ENCODE measurements at places on chromosomes 5 and 9.
A peak's percentile ranks its signal among the peaks of the same experiment; 100 is the strongest.

DNA sequence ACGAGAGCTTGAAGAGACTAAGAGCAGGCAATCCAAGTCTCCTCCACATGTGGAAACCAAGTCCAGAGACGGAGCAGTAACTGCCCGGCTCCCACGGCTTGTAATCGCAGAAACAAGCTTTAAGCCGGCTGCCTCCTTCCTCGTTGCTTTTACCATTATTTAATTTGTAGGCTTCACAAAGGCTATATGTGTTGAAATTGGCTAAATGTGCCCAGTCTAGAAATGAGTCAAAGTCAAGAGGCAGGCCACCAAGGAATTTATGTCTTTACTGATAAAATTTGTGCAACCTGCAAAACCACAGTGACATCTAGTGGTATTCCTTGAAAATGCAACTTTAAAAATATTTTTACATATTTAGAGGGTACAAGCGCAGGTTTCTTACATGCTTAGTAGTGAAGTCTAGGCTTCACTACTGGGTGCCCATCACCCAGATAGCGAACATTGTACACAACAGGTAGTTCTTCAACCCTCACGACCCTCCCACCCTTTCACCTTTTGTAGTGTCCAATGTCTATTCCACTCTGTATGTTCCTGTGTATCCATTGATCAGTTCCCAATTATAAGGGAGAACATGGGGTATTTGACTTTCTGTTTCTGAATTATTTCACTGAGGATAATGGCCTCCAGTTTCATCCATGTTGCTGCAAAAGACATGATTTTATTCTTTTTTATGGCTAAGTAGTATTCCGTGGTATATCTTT lies 33.5 kb upstream of the EBF1 start:
- DNase-seq = no peak

- DNase-seq = peak; percentile 68
Observed at GRCh38 chr9:13568841-13569601, 289.5 kb upstream of the MPDZ start.

DNA sequence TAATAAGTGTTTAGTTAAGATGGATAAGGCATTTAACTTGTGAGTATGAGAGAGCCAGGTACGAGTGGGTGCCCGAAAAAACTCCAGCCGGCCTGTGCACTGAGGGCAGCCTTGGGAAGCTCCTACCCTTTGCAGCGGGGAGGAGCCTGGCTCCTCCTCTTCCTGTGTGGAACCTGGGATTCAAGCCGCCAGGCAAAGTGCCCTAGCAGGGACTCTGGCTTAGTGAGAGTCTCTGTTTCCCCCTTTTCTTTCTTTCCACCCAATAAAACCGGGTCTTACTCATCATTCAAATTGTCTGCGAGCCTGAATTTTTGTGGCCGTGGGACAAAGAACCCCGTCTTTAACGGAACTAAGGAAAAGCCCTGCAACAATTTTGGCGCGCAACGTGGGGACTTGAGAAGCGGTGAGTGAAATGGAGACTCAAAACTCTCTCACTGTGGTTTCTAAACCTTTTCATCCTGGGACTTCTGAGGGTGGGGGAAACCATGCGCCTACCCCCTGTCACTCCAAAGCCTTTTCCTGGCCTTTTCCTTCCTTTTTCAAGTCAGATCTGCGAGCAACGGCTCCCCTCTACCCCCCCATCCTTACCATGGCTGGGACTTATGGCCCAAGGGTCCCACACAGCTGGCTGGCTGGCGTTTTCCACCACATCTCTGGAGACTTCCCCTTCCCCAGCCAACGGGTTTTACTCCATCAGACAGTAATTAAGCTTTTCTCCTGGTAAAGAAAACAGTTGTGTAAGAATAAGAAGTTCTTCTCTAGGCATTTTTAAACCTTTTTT lies 535.7 kb upstream of the ACO1 start:
- no peak for DNase-seq

DNA sequence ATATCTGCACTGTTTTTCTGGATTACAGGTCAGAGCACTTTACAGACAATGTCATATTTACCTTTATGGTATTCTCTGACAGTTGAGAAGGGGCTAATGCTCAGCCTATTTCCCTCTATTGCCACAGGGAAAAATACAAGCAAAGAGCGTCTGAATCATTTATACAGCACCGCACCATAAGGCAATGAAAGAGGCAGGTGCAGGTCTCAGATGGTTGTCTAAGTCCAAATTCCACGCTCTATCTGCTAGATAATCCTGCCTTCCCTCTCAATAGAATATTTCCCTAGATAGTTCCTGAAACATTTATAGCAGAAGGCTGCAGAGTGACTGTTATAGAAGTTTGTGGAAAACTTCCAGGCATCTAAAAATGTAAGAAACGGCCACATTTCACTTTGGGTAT lies 446.1 kb upstream of the CDH6 start:
- no peak for DNase-seq

GRCh38 chr5:168489059-168489458 lies 2.8 kb downstream of the RARS1 start:
- no peak for DNase-seq

DNA sequence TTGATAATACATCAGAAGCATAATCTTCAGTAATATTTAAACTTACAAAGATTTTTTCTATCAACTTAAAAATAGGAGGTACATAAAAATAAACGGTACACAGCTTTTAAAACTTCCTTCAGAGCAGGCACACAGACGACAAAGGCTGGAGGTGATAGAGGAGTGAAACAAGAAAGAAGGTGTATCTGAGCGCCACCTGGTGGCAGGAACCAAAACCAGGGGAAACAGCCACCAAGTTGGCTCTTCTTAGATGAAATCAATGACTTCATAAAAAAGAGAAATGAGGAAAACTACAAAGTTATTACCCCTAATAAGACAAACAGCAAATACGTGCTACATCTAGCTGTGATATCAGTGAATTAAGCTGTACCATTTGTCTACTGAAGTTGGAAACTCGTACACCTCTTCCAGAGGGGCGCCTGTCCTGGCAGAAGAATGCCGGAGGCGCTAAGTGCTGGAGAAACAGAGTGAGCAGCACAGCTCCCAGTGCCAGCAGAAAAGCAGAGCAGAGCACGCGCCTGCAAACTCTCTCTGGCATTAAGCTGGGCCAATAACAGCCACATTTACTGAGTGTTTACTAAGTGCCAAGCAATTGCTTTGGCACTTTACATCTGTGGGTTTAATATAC lies 85.9 kb downstream of the SETX start:
- no peak for DNase-seq

DNA sequence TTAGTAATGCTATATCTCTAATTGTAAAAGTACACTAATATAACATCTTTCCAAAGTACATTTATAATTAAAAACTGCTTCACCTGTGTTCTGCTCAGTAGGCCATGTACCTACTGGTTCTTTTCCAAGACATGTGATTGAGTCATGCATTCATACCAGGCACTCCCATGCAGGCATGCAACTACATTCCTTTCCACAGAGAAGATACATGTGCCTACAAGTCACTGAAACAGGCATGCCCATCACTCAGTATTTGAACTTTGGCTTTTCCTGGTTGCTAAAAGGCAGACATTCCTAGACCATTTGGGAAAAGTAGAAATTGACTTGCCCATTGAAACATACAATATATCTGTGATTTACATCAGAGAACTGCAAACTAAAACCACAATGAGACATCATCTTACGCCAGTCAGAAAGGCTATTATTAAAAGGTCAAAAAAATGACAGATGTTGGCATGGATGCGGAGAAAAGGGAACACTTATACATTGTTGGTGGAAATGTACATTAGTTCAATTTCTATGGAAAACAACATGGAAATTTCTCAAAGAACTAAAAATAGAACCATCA lies 148.3 kb upstream of the MOCS2 start:
- DNase-seq = no peak

- DNase-seq = no peak
Observed at GRCh38 chr5:9466697-9467096, 79.2 kb downstream of the SEMA5A start.

GRCh38 chr9:97390791-97391406 lies 21.0 kb upstream of the TDRD7 start:
- DNase-seq = no peak

GRCh38 chr5:102924963-102925362 lies 169.9 kb downstream of the PAM start:
- DNase-seq = no peak

- no peak for DNase-seq
Observed at GRCh38 chr9:95556521-95556920, 39.8 kb upstream of the PTCH1 start.

DNA sequence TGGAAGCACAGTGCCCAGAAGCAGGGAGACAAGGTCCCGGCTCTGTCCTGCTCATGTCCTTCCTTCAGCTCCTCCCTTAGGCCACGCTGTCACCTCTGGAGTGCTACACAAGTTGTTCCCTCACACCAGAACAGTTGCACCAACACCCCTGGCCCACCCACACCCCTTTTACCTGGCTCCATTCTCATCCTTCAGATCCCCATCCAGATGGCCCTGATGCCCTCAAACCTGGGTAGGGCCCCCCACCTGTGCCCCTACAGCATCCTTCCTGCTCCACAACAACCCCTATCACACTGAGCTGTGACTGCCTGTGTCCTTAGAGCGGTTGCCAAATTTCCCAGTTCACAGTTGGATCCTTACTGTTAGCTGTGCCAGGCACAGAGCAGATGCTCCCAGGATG lies 29.2 kb downstream of the ANKS6 start:
- no peak for DNase-seq

- DNase-seq = no peak
Observed at GRCh38 chr9:8486095-8486494, 686.5 kb upstream of the DMAC1 start.

DNA sequence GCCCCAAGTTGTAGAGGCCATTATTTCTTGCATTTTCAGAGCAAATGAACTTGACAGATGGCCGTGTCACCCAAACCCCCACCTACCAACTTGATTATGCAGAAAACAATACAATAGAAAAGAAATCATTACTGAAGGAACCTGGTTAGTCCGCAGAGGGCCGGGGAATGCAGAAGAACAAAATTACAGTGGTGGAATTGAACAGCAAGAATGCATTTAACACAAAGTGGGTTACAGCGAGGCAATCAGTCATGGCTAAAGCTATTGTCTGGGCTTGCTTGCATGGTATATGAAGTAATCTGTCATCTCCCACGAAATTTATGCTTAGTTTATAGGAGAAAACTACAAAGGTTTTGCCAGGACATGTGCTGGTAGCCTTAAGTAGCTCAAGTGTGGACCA lies 238.3 kb upstream of the IRX1 start:
- DNase-seq = peak; percentile 9

GRCh38 chr5:99243111-99243510 lies 314.3 kb upstream of the CHD1 start:
- DNase-seq = no peak

DNA sequence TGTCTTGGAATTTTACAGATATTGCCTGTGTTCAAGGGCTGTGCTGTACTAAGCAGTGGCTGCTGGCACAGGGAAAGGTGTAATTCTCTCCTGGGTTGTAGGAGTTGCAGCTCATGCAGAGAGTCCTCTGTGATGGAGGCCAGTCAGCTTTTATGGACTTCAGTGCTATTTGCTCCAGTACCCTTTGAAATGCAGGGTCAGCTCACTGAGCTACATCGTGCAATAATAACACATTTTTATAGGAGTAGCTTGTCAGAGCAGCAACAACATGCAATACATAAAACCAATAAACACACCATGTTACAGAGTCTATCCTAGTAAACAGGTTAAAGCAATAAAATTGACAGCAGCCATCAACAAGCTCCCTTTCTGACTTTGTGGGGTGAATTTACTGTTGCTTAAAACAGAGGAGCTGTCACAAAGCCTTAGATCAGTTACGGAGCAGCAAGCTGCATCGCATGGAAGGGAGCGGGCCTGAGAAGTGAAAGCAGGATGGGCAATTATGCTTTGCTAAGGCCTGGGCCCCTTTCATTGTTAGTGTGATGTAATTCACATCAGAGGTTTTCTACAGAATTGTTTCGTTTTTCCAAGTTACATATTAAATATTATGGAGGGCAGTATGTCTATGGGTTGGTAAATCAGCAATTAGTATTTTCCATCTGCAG lies 16.8 kb downstream of the CD180 start:
- DNase-seq = no peak

DNA sequence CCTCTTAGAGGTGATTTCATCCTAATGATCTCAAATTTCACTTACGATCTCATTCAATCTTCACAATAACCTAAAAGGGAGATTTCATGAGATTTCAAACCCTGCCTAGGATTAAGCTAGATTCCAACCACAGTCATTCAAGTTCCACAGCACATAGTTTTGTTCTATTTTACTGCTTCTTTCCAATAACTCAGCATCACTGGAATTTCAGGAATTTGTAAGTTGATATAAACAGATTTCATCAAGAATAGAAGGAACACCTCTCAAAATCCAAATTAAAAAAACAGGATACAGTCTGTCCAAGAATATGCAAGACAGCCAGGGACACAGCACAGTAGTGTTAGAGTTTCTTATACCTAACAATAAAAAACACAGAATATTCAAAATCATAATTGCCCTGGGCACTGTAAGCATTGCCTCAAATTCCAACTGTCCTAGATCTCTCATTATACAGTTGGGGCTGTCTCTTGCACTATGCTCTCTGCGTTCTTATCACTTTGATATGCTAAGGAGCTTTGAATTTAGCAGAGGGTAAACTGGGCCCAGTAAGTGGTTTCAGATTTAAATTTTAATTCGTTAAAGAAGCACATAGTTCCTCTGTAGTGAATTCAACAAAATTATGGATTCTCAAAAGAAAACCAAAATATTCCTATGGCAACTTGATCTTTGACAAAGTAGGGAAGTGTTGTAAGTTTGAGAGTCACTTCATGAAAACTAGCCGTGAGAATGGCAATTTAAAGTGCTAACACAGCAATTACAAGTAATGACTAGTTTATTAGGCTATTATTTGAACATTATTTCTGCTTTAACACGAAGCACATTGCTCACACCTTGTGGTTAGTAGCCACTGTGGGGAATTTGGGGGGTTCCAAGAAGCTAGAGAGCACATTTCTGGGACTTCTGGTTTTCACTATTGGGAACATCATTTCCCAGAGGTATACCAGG lies 478.6 kb upstream of the C9orf72 start:
- DNase-seq = no peak

- no peak for DNase-seq
Observed at GRCh38 chr9:93821307-93821703, 133.8 kb downstream of the BARX1 start.

GRCh38 chr9:134812343-134812673 lies 68.3 kb upstream of the FCN2 start:
- DNase-seq = no peak

DNA sequence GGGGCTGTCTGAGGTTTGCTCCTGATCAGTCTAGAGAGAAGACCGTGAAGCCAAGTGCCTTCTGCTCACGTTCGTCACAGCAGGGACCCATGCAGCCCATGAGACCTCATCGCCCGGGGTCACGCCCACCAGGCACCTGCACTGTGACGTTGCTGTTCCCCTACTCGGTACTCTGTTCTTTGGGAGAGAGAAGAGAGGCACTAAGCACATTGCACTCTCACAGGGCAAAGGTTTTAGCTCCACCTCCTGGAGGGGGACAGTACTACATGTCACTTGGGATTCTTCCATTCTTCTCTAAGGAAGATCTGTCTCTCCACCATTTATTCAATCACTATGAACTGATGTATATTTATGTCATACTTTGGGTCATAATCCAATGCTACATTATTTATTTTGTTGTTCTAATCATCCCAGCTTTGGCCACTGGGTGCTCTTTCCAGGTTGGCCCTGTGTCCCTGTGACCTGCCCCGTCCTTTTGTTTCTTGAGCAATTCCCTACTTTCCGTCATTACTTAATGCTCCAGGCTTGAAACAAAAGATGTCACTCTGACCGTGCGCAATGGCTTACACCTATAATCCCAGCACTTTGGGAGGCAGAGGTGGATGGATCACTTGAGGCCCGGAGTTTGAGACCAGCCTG lies 31.4 kb upstream of the BRD3 start:
- no peak for DNase-seq

- no peak for DNase-seq
Observed at GRCh38 chr5:156892223-156892622, 42.1 kb downstream of the PPP1R2B start.

Data from left forelimb (tissue), 1 donor.